ENCODE measurements at places on chromosomes 2 and 18.

GRCh38 chr18:78993014-78993926 lies 13.7 kb downstream of the SALL3 start:
- no peak for DNase-seq

DNA sequence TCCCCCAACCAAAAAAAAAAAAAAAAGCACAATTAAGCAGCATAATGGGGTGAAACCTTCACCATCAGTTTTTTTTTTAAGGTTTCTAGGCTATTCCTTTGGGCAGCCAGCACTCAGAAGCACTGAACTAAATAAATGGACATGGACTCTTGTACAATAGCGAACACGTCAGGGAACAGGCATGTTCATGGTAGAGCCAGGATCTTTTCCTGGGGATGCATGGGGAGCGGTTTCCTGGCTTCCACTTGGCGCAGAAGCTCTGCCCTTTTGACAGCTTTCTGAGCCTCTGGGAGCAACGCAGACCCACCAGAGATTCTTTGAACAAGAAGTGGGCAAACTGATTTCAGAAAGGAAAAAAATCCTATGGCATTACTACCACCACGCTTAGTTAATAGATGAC lies 35.0 kb downstream of the ALPK2 start:
- DNase-seq, result no peak

DNA sequence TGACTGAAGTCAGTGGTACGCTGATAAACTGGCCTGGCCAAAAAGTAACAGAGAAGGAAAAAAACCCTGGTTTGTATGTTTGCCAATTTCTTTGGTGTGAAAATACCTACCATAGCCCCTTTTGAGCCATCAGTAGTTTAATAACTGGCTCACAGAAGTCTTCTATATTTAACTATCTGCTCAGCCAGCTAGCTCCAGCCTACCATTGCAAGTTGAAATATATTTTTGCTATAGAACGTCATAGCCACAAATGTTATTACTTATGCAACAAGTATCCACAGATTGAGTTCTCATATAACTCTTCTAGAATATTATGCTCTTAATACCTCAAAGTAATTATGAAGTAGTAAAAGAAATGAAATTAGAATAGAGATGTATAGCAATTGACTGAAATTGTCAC lies 25.2 kb downstream of the RPE start:
- no peak for DNase-seq

DNA sequence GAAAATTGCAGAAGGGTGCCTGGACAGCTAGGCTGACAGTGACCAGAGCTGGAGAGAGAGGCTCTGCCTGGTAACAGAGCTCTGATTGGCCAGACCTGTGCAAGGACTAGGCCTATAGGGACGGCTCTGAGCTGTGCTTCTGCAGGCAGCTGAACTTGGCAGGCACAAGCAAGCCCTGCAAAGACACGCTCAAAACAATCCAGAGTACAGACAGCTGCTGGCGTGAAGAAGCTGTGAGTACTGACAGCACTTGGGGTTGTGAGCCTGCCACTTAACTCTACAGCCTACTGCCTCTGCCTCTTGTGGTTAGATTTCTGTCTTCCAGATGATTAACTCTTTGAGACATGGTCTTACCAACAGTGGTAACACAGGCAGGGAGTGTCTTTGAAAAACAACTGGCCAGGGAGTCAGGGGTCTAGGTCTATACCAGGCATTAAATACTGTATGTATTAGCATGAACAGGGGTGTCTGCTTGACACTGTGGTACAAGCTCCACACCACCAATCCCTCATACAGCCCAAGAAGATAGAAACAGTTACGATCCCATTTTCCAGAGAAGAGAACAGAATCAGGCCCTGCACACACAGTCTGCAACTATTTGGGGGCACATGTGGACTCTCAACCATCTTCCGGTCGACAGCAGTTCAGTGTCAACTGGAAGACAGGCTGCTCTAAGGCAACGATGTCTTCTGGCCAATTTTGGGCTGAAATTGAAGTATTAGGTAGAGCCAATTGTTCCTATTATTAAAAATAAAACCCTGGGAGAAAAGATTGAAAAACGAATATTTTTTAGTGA lies 568.4 kb downstream of the TNS1 start:
- DNase-seq, result peak; percentile 30

DNA sequence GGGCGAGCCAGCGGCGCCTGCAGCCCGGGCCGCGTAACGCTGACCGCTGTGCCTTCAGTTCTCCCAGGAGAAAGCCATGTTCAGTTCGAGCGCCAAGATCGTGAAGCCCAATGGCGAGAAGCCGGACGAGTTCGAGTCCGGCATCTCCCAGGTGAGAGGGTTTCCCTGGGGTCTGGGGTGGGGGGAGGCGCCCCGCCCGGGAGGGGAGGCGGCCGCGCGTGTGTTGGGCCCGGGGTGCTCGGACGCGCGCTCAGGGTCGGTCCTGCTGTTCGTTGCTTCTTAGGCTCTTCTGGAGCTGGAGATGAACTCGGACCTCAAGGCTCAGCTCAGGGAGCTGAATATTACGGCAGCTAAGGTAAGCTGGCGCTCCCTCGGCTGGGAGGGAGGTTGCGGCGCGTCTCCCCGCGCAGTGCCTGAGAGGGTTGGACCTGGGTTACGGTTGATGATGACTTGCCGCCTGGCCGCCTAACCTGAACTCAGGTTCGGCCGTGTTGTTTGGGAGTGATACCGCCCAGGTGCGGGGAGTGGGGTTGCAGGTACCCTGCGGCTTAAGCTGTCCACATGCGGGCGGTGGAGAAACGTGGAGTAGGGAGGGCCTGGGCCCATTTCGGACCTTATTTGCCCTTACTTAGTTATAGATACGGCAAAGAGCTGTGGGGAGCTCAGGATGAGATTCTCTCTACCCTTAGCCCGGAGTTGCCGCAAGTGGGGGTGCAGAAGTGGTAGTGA lies 638 bp downstream of the RPS7 start:
- peak; percentile 27 for DNase-seq

DNA sequence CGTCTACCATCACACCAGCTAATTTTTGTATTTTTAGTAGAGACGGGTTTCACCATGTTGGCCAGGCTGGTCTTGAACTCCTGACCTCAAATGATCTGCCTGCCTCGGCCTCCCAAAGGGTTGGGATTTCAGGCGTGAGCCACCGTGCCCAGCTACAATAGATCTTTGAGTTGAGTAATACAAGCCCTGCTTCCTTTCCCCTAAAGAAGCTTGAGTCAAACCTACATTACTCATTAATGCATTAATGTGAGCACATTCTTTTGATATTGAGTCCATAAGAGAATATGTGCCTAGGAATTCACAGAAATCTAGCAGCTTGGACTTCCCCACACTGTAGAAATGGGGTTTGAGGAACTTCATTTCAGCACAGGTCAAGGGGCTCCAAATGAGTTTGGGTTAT lies 39.6 kb downstream of the PSMG2 start:
- no peak for DNase-seq

DNA sequence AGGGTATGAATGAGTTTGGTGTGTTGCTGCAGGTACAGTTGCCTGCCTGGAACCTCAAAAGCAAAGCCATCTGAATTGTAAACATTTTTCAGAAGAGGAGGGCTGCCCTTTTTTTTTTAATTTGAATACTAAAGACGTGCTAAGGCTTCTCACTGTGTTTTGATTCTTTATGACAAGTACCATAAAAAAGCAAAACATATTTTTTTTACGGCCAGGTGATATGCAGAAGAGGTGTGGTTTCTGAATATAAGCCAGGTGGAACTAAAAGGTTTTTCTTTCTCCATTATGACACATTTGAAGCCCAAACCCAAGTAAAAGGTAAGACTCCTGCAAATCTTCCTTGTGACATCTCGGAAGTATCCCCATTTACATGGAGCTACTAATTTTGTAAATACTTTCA lies 246.3 kb downstream of the IRS1 start:
- no peak for DNase-seq

GRCh38 chr2:85329181-85329651 lies 1.4 kb upstream of the TGOLN2 start:
- DNase-seq, result no peak

DNA sequence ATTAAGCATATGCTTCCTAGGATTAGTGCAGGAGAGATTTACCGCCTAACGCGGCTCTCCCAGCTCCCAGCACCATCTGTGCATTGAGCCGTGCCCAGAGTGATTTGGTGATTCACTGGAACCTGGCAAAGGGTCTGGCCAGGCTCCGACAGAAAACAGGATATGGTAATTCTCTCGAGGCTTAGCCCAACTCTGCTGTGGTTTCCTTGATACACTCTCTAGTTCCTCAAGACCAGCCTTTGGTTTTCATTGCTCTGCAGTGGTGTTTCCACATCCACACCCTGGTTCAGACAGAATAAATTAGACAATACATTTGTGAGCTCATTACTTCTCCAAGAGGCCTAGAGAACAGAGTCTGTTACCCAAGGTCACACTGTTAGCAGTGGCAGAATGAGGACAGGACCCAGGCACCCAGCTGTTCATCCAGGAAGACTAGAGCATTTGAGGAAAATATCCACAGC lies 23.0 kb upstream of the SMAD2 start:
- peak; percentile 29 for DNase-seq

DNA sequence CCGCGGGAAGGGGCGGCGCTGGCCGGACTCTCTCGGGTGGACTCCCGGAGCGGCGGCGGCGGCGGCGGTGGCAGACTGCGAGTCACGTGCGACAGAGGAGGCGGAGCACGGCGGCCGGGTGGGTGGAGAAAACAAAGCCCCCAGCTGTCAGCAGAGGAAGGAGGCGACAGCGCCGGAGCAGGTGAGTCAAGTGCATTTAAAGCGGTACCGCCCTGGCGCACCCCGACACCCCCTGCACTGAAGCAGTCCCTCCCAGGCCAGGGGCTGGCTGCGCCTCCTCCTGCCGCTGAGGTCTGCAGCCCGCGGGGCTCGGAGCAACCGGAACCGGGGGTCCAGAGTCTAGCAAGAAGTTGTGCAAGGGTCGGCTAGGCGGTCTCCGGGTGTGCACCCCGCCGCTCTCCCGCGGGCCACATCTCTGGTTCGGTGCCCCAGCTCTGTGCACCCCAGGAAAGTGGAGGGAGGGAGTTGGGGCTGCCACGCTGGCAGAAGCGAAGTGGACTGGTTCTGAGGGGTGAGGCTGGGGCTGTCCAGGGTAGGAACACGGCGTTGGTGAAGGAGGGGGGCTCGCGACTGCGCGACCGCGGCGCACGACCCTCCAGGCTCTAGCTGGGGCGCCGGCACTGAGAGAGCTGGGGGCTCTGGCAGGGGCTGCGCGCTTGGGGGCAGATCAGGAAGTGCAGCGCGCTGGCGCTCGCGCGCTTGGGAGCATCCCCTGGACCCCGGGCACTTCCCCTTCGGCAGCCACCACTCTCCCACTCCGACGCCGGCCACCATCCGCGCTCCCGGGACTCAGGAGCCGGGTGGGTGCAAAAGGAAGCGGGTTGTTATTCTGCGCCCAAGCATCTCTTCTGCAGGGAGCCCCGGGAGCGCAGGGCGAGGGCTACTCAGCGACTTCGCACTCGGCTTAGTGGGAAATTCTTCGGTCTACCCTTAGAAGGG lies 64.0 kb upstream of the MAPRE2 start:
- peak; percentile 79 for DNase-seq

- DNase-seq, result no peak
Measured at GRCh38 chr2:3163401-3163800, 214.2 kb downstream of the EIPR1 start.

DNA sequence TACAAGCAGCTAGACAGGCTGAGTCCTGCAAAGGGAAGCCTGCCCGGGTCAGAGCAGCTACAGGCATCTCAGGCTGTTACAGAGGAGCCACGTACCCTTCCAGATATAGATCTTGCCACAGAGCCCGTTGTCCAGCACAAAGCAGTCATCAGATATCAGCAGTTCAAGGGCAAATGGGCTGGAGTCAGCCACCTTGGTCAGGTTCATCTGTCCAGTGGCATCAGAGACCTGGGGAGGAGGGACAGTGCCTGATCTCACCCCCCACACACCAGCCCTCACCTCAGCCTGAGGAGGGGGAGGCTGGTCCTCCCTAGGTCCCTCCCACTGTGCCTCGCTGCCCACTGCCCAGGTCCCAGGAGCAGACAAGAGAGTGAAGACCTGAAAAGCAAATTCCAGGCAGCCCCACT lies 12.2 kb downstream of the CAPG start:
- DNase-seq, result no peak

GRCh38 chr2:135913727-135914365 lies 37.6 kb upstream of the MCM6 start:
- DNase-seq, result peak; percentile 65

DNA sequence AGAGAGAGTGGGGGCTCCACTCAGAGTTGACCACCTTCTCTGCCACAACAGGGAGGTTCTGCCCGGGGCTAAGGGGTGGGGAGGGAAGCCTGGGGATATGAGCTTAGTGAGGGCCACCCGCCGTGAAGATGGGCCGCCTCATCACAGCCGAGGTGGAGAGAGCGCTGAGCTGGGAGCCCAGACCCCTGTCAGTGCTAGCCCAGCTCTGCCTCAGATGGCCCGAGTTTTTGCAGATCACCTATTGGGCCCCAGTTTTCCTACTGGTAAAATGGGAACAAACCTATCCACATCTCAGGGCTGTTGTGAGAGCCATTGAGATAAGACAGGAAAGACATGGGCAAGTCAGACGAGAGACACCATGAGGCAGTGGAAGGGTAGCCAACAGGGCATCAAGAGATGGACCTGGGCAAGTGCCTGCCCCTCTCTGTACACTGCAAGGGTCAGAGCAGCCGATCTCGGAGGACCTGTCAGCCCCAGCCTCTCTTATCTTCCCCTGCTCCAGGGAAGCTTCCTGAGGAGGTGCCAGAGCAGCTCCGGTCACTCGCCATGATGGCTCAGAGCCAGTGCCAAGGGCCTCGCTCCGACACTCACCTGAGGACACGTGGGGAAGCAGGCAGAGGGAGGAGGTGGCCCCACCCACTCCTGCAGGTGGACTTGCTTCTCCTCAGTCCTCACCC lies 88.9 kb downstream of the MCFD2 start:
- DNase-seq, result no peak

- no peak for DNase-seq
Measured at GRCh38 chr2:3505771-3506170, 13.6 kb downstream of the ADI1 start.

- DNase-seq, result no peak
Measured at GRCh38 chr2:68303033-68303901, 16.5 kb downstream of the CNRIP1 start.

GRCh38 chr2:224009605-224010315 lies 29.3 kb downstream of the SERPINE2 start:
- DNase-seq, result no peak

- DNase-seq, result no peak
Measured at GRCh38 chr2:75561566-75562512, 1.1 kb upstream of the EVA1A start.

- no peak for DNase-seq
Measured at GRCh38 chr2:18077704-18078103, 199.2 kb downstream of the KCNS3 start.

GRCh38 chr2:8203364-8203763 lies 478.5 kb upstream of the ID2 start:
- DNase-seq, result no peak

DNA sequence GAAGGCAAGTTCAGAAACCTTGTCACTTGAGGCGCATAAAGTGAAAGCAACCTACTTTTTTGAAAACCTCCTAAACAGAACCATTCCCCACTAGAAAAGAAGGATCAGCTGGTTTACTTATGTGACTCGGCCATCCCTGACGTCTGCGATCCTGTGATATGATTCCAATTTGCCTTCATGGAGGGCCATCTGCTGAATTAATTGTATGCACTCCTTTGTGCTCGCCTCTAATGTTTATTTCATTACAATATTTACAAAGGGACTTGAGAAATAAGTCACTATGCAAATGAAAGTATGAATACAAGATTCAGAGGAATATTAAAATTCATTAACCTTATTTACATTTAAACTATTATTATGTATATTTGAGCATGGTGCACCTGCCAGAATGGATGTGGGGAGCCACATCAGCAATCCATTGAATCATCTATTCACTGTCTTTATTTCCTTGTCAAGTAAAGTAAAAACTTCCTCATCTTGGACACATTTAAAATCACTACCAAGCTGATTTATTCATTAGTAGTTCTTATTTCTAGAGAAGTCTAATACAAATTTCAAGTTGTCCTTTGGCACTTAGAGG lies 96.5 kb downstream of the RBM43 start:
- no peak for DNase-seq
